ENCODE measurements at places on chromosomes 3 and 15.

DNA sequence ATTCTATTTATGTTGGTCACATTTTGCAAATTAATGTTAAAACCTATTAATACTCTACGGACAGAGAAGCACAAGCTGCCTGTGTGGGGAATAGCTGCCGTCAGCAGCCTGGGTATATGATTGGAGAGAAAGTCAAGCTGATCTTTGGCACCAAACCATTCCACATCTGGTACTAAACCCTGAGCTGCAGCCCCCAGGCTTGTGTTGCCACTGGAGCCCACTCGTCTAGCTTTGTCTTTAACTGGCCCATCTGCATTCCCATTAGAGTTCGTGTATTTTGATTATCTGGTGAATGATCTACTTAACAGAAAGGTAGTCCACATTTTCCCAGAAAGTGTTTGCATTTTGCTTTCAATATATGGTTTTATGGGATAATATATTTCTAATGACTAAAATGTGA, 5.4 kb downstream of the NDUFB4 start:
- no peak for DNase-seq

DNA sequence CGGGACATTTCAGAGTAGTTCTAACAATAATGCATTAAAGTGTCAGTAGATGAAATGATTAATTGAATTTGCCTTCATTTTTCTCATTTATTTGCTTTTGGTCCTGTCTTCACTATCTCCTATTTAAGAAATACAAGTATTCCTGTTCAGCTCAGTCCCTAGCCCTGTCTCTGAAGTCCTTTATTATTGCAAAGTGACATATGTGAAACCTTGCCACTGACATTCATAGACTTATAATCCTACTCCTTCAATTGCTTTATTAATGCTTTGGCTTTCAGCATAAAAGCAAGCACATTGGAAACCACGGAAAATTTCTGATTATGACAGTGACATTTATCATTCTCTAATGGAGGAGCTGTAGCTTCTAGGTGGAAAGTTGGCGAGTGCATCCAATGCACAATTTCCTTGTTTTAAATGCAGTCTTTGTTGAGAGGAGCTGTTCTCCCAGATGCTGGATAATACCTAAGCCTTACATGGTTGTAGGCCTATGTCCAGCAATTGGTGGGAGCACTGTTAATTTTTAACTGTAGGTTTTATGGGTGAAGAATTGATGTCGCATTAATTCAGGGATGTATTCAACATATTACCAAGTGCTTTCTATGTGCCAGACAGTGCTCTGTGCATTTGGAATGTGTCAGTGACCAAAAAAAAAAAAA, 337.8 kb downstream of the FEZF2 start:
- no peak for DNase-seq

- DNase-seq = no peak
Observed at GRCh38 chr3:113829576-113830354, 8.8 kb upstream of the GRAMD1C start.

DNA sequence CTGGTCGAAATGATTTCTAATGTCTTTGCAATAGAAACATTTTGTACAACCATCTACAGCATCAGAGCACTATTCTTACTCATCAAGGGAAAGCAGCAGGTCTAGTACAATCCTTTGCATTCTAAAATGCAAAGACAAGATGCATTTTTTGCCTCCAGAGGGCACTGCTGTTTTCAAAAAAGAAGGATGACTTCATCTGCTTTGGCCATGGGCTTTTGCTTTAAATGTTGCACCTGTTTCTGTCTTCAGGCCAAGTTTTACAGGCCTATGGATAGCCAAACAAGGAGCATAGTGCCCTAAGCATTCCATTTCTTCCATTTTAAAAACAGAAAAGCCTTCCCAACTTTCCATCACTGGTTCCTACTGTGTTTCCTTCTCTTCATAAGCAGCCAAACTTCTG, 3.4 kb downstream of the PARP9 start:
- DNase-seq = no peak

DNA sequence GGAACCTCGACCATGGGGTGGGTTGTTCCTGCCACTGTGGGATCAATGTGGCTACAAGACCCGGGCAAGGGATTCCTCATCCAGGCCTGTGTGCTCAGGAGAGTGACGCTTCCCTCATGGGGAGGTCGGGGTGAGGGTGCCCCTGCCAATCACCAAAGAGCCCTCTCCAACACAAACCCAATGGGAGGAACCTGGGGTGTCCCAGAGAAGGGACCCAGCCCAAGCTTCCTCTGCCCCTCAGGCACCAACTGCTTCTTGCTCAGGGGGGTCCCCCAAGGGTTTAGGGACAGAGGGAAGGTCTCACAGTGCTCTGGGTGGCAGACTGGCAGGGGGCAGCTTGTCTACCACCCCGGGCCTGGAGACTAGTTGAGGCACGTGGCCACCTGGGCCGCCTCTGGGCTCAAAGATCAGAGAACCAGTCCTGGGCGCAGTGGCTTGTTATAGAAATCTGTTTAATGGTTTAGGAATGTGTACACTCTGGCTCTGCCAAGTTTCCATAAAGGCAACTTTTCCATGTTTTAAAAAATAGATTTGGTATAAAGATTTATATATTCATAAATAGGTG, 26.6 kb downstream of the GP9 start:
- DNase-seq = no peak

DNA sequence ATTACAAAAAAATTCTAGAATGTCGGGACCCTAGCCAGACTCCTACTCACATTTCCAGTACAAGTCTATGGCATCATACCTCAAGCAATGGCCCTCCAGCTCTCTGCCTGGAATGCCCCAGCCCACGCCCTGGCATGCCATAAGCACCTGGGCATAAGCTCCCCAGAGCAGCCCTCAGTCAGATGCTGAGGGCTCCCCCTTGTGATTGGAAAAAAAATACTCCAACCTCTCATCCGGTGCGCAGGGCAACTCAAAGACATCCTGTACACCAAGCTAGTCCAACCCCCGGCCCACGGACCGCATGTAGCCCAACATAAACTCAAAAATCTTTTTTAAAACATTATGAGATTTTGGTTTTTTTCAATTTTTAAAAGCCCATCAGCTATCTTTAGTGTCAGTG, 115.4 kb downstream of the NEK10 start:
- no peak for DNase-seq

- no peak for DNase-seq
Observed at GRCh38 chr3:81953111-81953510, 191.7 kb upstream of the GBE1 start.

DNA sequence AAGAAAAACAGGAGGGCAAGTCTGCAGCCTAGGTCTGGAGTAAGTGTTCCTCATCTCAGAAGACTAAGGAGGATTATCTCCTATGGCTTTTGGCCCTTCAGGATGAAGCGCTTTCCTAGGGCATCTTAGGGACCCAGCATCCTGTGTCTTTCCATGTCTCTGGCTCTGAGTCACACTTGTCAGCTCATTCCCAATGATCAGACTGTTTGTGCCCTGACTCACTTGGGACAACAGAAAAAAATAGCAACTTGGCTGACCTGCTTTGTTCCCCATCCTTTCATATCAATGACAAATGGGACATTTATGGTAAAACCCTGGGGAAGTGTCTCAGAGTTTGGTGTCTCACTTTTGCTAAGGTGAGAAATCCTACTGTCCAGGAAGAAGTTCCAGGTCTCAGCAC, 76.2 kb upstream of the OXTR start:
- no peak for DNase-seq

DNA sequence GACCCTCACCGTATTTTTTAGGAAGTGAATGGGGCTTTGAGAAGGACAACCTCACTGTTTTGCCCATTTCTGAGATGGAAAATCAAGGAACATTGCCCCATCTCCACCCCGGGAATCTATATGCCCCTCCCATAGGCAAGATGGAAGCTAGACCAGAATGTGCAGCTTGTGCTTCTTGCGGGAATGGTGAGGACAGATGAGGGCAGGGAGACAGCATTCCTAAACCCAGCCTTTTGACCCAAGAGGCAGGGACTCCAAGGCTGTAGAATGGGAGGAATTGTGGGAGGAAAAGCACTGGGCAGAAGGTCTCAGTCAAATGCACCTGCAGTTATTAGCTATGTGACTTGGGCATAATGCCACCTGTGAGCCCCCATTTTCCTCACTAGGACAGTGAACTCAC, 66.9 kb downstream of the SMAD3 start:
- DNase-seq = no peak

GRCh38 chr3:130758624-130759369, 12.2 kb upstream of the PIK3R4 start:
- DNase-seq = no peak

DNA sequence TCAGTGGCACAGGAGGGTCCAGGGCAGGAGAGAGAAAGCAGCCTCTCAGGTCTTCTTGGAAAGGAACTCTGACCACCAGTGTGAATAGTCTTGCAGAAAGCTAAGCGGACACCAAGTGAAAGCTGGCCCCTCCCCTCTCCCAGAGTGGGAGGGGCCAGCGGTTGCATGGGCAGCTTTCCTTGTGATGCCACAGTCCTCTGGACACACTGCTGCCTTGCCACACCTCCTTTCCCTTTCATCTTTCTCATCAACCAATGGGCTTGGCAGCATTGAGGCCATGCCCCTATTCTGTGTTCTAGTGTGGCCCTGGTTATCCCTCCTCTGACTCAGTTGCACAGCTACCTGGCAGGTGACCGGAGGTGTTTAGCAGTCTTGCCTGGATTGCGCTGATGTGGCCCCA, 49.7 kb upstream of the GOLGA6B start:
- DNase-seq = no peak

- DNase-seq = no peak
Observed at GRCh38 chr15:92853222-92853621, 46.9 kb upstream of the CHD2 start.

GRCh38 chr3:116337229-116337628, 108.1 kb downstream of the LSAMP start:
- DNase-seq = no peak
